ENCODE measurements at places on chromosomes 6 and 20. TPM values are rescaled to one million over a fixed set of nuclear protein-coding genes. Genes with fewer than 3 reads are reported as not detected.
A peak's percentile ranks its signal among the peaks of the same experiment; 100 is the strongest.

The MDFI gene
- total RNA-seq: 2.2 TPM

The SEMG2 gene
- total RNA-seq: not detected

The OLIG3 gene
- not detected for total RNA-seq

The HLA-DQA1 gene
- not detected for total RNA-seq

The GABRR1 gene
- not detected for total RNA-seq

The KHDC1L gene
- total RNA-seq: not detected

The ATP6V1G2 gene
- total RNA-seq: 3.2 TPM

The MICAL1 gene
- total RNA-seq: 5.3 TPM

The OPN5 gene
- total RNA-seq: 0.89 TPM

The SPATA25 gene
- total RNA-seq: not detected

The SEMG1 gene
- total RNA-seq: not detected

The SYCP2 gene
- total RNA-seq: 2.6 TPM

GRCh38 chr20:31869942-31870725 is at the start of the genes DUSP15 and TTLL9:
DUSP15 (minus strand) TSS chr20:31870527; CDS start chr20:31870337, 190 bp downstream.
TTLL9 (plus strand) TSS chr20:31870634; CDS start chr20:31871127, 493 bp downstream.
- H3K27ac ChIP-seq: peak within 1 kb of the TSS; percentile 66
- peak; percentile 55 for DNase-seq
- peaks cover 5% of the 10 kb centered on the region for H3K27me3 ChIP-seq
- H3K36me3 ChIP-seq: no peaks in the 10 kb centered on the region
- peaks cover 17% of the 10 kb centered on the region for H3K4me1 ChIP-seq

GRCh38 chr6:48289841-48290240 is 178.8 kb upstream of the PTCHD4 start:
- no peaks in the 10 kb centered on the region for H3K27me3 ChIP-seq
- DNase-seq: no peak
- H3K27ac ChIP-seq: no peak overlapping the region

DNA sequence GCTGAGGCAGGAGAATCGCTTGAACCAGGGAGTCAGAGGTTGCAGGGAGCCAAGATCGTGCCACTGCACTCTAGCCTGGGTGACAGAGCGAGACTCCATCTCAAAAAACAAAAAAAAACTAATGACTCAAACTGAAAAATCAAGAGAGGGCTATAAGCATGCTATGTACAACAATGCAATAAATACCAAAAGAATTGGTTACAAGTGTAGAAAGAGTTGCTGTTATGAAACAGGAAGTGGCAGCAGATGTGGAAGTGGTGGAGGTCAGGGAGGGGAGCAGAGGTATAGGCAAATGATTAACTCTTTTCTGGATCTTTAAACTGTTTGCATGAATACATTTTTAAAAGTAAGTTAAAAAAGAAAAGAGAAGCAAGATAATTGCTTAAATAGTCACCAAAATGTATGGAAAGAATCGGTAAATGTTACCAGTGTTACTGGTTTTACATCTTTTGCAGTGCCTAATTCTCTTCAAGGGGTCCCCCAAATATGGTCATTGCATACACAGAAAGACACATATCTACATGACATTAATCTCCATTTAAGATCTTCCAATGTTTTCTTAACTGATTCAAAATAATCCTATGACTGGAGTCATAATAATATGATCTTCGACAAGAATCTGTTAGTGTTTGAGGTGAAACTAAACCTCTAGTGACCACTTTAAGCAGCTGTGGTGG is 15.0 kb downstream of the CALHM6 start:
- H3K36me3 ChIP-seq: no peaks in the 10 kb centered on the region
- no peak for DNase-seq
- H3K27me3 ChIP-seq: no peaks in the 10 kb centered on the region
- H3K4me1 ChIP-seq: no peaks in the 10 kb centered on the region

DNA sequence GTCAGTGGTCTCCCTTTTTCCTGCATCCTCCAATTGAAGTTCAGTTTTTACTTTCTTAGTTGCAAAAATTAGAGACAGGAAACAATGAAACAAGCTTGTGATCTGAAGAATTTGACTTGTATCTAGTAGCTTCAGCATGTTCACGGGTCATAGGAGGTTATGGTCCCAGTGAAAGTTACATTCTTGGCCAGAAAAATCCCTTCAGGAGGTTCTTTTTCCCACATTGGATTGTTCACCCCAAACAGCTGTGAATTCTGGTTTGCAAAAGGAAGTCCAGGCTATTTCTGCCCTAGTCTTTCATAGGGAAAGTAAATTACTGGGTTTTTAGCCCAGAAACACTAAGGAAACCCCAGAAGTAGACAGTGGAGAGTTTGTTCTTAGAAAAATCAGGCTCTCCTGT is 8.1 kb downstream of the ANKS1A start:
- no peak for DNase-seq
- H3K36me3 ChIP-seq: no peaks in the 10 kb centered on the region
- no peak overlapping the region for H3K27ac ChIP-seq
- H3K4me3 ChIP-seq: no peak overlapping the region
- H3K4me1 ChIP-seq: peaks cover 26% of the 10 kb centered on the region

- H3K27me3 ChIP-seq: no peaks in the 10 kb centered on the region
- H3K4me1 ChIP-seq: no peaks in the 10 kb centered on the region
- no peak overlapping the region for H3K27ac ChIP-seq
Observed at GRCh38 chr20:35006531-35006971, 50.9 kb downstream of the MYH7B start.

DNA sequence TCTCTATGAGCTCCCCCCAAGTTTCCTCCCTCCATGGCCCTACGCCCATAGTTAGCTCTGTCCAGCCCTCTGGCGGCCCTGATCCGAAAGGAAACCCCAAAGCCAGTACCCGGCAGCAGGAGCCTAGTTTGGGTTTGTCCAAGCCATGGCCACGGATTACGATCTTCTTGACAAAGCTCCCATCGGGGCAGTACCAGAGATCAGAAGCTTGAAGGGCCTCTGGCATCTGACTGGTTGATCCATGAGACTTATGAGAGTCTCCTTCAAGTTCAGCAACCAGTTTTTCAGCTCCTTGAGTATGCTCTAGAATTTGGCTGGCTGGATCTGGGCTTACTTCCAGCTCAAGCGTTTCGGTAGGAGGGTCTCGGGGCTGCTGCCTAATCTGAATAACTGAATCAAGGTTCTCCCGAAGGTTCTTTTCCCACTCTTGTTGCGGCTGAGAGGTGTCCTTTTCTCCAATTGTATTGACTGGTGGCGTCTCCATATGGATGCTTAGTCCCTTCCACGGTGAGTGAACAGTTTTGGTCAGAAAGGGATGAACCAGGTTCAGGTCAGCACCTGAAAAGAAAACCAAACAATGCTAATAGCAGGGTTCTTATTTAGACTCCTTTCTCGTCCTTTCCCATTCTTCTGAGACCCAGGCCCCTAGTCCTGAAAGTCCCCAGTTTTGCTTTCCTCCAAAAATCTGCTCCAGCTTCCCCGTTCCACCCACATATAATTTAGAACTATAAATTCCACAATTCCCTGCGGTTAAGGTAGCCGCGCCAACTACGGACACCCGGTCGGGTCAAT is 595 bp downstream of the FKBPL start:
- H3K4me1 ChIP-seq: peaks cover 24% of the 10 kb centered on the region
- H3K27ac ChIP-seq: peak overlapping the region; percentile 82
- H3K36me3 ChIP-seq: no peaks in the 10 kb centered on the region
- no peaks in the 10 kb centered on the region for H3K27me3 ChIP-seq
- DNase-seq: no peak

GRCh38 chr6:37690964-37691735 is 6.5 kb downstream of the MDGA1 start:
- no peak overlapping the region for H3K27ac ChIP-seq
- H3K27me3 ChIP-seq: peaks cover 37% of the 10 kb centered on the region
- DNase-seq: no peak
- no peaks in the 10 kb centered on the region for H3K36me3 ChIP-seq
- peaks cover 9% of the 10 kb centered on the region for H3K4me1 ChIP-seq

GRCh38 chr6:112739766-112740165 is 392.6 kb downstream of the RFPL4B start:
- no peak overlapping the region for H3K27ac ChIP-seq
- H3K27me3 ChIP-seq: no peaks in the 10 kb centered on the region
- no peaks in the 10 kb centered on the region for H3K36me3 ChIP-seq
- no peak for DNase-seq
- no peak overlapping the region for H3K4me3 ChIP-seq
- H3K4me1 ChIP-seq: no peaks in the 10 kb centered on the region

DNA sequence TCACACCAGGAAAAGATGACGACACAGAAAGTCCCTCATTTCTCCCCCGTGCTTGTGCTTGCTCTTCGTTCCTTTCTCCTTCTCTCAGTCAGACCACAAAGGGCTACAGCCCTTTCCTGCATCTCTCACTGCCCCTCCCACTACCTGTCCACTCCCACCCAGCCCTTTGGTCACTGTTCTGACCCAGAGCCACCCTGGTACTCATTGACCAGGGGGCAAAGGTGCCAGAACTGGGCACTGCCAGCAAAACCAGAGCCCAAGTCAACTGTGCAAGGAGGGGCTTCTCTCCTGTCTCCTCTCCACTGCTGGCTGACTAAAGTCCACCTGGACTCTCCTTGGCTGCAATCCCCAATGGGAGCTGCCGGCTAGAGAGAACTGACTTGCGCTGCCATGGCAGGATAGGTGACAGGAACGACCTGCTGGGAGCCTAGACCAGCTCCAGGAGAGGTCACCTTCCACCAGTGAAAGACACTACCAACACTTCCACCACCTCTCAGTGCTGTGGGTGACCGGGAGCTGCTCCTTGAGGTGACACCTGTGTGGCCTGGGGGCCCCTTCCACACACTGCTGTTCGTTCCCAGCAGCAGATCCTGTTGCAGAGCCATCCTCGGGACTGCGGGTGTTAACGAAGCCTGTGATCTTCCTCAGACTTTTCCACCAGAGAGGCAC is 32.8 kb downstream of the KCNK17 start:
- DNase-seq: no peak
- H3K27ac ChIP-seq: no peak overlapping the region
- no peaks in the 10 kb centered on the region for H3K27me3 ChIP-seq

DNA sequence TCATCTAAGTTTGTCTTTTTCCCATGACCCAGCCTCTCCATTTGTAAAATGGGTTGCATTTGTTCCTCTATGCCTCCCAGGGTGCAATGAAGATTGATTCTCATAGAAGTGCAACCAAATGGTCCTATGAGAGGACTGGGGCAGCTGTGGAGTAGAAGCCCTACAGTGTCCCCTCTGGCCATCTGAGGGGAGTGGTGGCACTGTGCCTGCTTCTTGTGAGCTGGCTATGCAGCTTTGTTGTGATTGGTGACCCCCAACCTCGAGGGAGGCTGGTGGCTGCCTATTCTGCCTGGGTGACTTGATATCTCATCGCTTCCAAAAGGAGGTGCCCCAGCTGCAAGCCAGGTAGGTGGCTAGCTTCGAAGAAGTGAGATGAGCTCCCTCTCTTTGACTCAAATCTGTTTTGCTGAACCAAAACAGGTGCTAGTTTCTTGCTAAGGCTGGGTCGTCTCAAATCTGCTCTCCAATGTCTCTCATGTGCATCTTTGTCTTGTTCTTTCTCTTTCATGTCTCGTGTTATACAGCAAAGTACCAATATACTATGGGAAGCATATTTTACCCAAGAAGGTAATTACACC is 33.9 kb downstream of the TXLNB start:
- H3K4me1 ChIP-seq: no peaks in the 10 kb centered on the region
- no peaks in the 10 kb centered on the region for H3K27me3 ChIP-seq
- DNase-seq: no peak
- no peak overlapping the region for H3K4me3 ChIP-seq

DNA sequence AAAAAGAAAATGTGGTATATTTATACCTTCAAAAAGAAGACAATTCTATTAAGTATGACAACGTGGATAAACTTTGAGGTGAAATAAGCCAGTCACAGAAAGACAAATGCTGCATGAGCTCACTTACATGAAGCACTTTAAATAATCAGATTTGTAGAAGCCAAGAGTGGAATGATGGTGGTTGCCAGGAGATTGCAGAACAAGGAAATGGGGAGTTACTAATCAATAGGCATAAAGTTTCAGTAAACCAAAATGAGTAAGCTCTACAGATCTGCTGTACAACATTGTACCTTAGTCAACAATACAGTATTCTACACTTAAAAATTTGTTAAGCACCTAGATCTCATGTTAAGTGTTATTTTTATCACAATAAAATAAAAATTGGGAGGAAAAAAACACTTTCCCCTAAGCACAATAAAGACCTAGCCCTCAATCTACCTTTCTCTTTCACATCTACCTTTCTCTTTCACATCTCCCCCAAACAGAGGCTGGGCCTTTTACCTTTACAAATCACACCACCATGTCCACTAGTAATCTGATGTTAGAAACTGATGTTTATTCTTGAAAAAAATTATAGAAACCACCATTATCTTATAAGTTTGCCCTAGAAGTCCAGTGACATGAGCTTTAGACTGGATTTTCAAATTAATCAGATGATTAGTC is 73.9 kb downstream of the PKIB start:
- H3K4me1 ChIP-seq: no peaks in the 10 kb centered on the region
- no peaks in the 10 kb centered on the region for H3K27me3 ChIP-seq
- no peak overlapping the region for H3K4me3 ChIP-seq
- no peaks in the 10 kb centered on the region for H3K36me3 ChIP-seq

- no peaks in the 10 kb centered on the region for H3K4me1 ChIP-seq
- no peak overlapping the region for H3K27ac ChIP-seq
- no peak overlapping the region for H3K4me3 ChIP-seq
- no peaks in the 10 kb centered on the region for H3K27me3 ChIP-seq
- DNase-seq: no peak
Observed at GRCh38 chr20:13249118-13249797, 28.2 kb downstream of the ISM1 start.

- H3K4me1 ChIP-seq: peaks cover 17% of the 10 kb centered on the region
- no peak overlapping the region for H3K4me3 ChIP-seq
- H3K27me3 ChIP-seq: no peaks in the 10 kb centered on the region
- DNase-seq: no peak
Observed at GRCh38 chr6:1703923-1704322, 94.2 kb downstream of the FOXC1 start.

- no peaks in the 10 kb centered on the region for H3K27me3 ChIP-seq
- H3K36me3 ChIP-seq: no peaks in the 10 kb centered on the region
- H3K4me3 ChIP-seq: no peak overlapping the region
- H3K4me1 ChIP-seq: no peaks in the 10 kb centered on the region
- DNase-seq: no peak
Observed at GRCh38 chr20:31920275-31920855, 31.5 kb downstream of the PDRG1 start.

DNA sequence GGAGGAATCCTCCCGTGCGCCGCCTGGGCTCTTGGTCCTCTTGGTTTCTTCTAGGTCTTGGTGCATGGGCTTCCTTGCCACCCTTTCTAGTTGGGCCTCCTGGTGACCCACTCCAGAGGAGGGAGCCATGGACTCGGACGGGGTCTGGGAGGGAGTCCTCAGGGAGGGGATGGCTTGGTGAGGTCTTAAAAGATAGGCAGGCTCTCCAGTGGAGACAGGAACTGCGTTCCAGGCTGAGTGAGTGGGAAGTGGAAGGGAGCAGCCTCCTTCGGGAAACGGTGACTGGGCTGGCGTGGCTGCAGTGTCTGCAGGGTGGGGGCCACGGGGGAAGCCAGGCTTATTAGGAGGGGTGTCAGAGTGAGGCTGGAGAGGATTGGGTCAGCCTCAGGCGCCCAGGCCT is 152.8 kb downstream of the GRM4 start:
- peaks cover 5% of the 10 kb centered on the region for H3K4me1 ChIP-seq
- no peak overlapping the region for H3K4me3 ChIP-seq
- peaks cover 42% of the 10 kb centered on the region for H3K27me3 ChIP-seq

DNA sequence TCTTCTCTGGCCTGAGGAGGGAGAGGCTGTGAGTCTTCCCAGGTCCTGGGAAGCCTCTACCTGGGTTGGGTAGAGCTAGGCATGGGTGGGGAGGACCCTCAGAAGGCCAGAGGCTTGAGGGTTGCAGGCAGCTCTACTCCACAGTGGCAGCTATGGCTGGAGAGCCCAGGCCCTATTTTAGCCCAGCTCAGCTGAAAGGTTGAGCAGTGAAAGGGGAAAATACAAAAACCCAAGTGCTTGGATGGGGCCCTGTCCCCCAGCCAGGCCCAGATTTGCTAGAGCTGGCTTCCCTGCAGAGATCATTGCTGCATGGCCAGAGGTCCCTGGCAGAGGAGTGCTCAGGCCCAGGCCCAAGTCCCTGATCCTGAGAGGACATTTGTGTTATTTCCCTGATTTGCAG is 45.7 kb downstream of the SUN5 start:
- no peaks in the 10 kb centered on the region for H3K36me3 ChIP-seq
- no peak overlapping the region for H3K4me3 ChIP-seq
- no peaks in the 10 kb centered on the region for H3K4me1 ChIP-seq
- DNase-seq: no peak
- H3K27ac ChIP-seq: no peak overlapping the region
